Chondrocyte (in vitro differentiated cells): ENCODE measurements at places on chromosomes 5 and 9.

DNA sequence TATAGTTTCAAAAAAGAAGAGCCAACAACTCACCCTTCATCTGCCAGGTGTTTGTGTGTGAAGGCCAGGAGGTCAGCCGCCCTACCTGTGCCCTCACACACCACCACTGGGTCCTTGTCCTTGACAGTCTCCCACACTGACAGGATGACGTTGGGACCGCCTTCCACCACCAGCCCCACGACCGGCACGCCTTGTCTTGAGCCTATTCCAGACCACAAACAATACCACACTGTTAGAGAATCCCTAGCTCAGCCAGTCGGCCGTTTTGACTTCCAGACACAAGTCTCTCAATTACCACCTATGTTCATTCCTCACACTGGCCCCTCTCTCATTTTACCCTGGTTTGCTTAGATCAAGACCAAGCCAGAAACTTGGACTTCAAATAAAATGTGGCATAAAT lies 66.1 kb downstream of the TRPM6 start:
- no peak for DNase-seq

- no peak for DNase-seq
These were observed 334.0 kb upstream of the PTPRD start for GRCh38 chr9:10946676-10947410.

DNA sequence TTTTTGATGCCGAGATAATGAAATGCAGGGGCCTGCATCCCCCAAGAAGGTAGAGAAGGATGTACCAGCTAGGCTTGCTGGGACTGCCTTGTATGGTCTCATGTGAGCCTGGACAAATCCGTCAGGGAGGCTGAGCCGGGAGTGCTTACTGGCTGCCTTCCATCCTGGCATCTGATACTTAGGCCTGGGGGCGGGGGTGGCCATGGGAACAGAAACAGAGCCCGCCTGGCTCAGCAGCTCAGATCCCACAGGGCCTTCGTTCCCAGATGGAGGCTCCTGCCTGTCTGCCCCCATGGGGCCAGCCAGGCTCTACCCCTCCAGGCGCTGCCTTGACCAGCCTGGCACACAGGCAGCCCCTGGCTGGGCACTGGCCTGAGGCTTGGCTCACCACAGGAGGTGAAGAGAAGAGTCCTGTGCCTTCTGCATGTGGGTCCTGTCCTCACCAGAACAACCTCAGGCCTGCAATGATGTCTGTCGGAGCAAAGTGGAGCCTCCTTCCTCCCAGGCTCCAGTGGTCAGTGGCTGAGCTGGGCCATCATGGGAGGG lies 10.5 kb upstream of the SPATA31E1 start:
- no peak for DNase-seq

DNA sequence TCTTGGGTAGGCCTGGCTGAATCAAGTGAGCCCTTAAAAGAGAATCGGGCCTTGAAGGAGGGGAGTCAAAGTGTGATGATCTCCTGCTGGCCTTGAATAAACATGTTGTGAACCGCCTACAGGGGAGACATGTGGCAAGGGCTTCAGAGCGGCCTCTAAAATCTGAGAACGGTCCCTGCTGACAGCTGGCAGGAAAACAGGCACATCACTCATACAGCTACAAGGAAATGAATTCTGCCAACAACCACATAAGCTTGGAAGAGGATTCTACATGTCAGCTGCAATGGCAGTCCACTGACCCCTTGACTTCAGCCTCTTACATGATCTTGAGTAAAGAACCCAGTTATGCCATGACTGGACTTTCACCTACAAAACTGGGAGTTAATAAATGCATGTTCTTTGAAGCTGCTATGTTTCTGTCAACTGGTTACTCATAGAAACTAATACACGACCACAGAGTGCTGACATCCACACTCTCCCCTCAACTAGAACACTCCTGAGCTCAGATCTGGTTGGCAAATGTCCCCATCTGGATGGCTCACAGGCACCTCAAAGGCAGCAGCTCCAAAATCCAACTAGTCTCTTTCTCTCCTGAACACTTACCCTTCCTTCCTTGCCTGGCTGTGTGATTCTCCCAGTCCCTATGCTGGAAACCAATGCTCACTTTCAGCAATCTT lies 333.1 kb downstream of the ASTN2 start:
- no peak for DNase-seq
